ENCODE measurements at places on chromosomes 4 and X.

- DNase-seq: no peak
These were observed 18.9 kb upstream of the CABS1 start for GRCh38 chr4:70315928-70316327.

GRCh38 chr4:113327494-113327893 is 278.0 kb downstream of the ANK2 start:
- no peak for DNase-seq

DNA sequence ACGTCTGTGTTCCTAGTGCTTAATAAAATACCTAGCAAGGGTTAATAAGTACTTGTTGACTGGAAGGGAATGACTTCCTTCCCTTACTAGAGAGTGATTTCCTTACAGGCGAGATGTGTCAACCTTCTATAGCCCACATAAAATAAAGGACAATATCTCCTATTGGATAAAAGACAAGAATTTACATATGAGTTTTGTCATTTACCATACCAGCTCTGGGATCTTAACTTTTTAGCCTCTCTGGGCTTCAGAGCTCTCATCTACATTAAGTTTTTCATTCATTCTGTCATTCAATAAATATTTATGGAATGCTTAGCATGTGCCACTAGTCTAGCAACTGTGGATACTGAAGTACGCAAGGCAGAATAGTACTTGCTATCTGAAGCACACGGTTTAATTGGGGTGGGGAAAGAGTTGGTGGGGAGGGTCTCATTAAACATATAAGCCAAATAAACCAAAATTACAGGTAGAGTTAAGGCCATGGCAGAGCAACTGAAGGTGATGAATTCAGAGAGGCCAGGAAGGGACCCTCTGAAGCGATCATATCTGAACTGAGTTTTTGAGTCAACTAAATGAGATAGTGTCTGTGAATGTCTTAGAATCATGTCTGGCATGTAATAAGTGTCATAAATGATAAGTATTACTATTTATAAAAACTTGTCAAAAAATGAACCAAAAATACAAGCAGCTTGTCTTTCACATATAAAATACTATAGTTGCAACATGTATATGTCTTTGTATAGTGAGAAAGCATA is 91.6 kb upstream of the BMP2K start:
- DNase-seq: no peak

DNA sequence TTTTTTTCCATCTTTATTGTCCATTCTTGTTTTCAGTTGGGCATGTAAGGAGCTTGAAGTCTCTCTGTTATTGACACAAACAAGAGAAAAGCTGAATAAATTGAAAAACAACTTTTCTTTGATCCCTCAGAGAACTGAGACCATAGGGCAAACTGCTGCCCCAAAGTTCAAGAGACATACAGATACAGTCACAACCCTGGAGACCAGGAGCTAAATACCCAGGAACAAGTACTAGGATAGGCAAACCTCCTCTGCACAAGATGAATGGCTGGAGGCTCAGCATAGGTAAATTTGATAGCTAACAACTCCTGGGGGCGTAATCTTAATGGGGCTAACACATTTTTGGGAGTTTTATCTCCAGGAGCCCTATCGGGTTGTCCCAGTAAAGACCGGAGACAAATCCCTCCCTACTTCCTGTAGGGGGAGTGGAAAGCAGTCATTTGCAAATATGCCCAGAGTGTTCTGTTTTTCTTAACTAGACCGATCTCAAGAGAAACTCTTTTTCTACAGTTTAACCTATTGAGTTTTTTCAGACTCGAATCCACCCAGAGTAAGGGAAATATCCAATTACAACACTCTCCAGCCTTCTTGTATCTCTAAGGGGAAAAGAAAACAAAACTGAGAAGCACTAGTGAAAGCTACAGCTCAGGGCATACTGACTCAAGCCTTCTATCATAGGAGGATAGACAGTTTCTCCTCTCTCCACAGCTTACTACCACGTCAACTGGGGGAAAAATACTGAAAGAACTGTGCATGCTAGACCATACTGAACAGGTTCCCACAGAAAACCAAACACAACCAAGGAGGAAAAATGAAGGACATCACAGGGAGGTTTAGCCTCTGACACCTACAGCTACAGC is 23.1 kb downstream of the MAGEA8 start:
- DNase-seq: no peak

DNA sequence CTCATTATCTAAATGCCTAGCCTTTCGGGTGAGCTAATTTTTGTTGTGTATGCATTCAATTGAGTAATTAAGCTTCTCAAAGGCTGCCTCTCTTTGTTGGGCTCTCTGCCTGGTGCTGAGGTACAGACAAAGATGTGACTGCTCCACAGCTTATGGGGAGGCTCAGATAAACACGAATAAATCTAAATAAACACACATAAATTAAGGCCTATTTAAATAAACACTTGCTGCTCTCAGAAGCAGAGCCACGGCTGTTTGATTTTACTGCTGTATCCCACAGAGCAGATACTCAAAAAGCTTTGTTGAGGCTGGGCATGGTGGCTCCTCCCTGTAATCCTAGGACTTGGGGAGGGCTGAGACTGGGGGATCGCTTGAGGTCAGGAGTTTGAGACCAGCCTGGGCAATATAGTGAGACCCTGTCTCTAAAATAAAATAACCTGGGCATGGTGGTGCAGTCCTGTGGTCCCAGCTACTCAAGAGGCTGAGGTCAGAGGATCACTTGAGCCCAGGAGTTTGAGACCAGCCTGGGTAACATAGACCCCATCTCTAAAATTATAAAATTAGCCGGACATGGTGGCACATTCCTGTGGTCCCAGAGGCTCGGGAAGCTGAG is 8.4 kb upstream of the CD99 start:
- no peak for DNase-seq

- DNase-seq: no peak
These were observed 90.5 kb upstream of the ZNF827 start for GRCh38 chr4:146029147-146029546.

DNA sequence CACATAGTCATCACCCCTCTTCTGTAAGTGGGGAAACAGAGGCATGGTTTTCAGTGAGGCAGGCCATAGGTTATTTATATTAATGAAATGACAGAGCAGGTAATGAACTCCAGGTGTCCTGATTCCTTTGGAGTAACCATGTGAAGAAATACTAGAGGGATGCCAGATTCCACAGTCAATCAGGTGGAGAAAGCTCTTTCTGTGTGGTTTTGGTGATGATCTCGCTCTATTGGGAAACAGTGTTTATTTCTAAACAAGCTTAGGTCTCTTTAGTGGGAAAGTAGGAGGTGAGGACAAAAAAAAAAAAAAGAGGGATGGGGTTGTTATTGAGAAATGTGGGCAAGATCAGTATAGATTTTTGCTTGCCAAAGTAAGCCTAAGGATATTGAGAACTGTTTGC is 12.2 kb downstream of the DOCK11 start:
- no peak for DNase-seq

GRCh38 chr4:154822775-154823174 is 41.7 kb downstream of the RBM46 start:
- no peak for DNase-seq

- no peak for DNase-seq
These were observed 38.7 kb downstream of the AASDH start for GRCh38 chr4:56348576-56348975.

- no peak for DNase-seq
These were observed 254.0 kb downstream of the SNCA start for GRCh38 chr4:89582756-89583505.

DNA sequence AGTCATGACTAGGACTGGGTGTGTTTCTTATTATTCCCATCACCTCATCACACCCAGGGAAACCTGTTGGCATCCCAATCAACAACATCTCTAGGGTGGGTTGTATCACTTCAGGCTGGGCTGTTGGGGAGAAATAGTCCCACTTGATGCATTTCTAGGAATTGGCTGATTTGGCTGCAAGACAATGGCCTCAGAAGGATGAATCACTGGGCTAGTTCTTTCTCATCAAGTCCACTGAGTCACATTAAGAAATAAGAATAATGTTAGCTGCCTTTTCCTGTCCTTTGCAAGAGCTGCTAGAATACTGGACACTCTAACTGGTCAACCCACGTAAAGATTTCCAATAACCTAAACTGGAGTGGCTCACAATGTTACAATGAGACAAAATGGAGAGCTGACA is 104.2 kb downstream of the CHRDL1 start:
- no peak for DNase-seq
